Endodermal cell (in vitro differentiated cells): ENCODE measurements at places on chromosomes 4 and X.

- H3K4me3 ChIP-seq = no peak overlapping the region
- H3K27me3 ChIP-seq = no peaks in the 10 kb centered on the region
- no peak for DNase-seq
- H3K27ac ChIP-seq = no peak overlapping the region
- H3K4me1 ChIP-seq = no peaks in the 10 kb centered on the region
These were observed 48.8 kb upstream of the ADAD1 start for GRCh38 chr4:122329876-122330565.

DNA sequence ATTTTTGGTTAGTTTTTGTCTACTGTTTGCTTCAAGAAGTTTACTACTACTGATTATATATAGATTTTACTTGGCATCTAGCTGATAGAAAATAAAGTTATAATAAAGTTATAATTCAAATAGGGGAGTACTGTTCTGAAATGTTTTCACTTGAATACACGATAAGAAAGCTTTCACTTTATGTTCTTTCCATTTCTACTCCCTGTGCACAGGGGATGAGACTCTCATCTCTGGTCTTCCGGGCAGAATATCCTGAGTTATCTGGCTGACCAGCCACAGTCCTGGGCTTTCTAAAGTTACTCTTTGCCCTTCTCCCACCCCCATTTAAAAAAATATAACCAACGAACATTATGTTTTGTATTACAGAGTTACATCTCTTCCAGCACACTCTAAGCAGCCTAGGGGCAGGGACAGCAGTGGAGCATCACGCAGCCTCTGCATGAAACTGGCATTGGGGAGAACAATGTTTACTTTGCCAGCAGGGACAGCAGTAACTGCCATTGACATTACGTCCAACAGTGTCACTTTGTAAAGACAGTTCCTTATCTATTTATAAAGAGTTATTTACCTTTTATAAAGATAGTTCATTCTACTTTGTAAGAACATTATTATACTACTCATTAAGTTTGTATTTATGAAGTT is 64.3 kb downstream of the METTL14 start:
- H3K4me1 ChIP-seq = no peaks in the 10 kb centered on the region
- H3K36me3 ChIP-seq = peaks cover 66% of the 10 kb centered on the region
- no peak overlapping the region for H3K27ac ChIP-seq
- DNase-seq = no peak

GRCh38 chr4:87068583-87069021 is 133.8 kb downstream of the AFF1 start:
- peaks cover 3% of the 10 kb centered on the region for H3K4me1 ChIP-seq
- H3K4me3 ChIP-seq = no peak overlapping the region
- H3K36me3 ChIP-seq = peaks cover 37% of the 10 kb centered on the region
- DNase-seq = no peak
- no peaks in the 10 kb centered on the region for H3K27me3 ChIP-seq
- no peak overlapping the region for H3K27ac ChIP-seq

GRCh38 chr4:122003335-122003734 is 51.5 kb upstream of the TRPC3 start:
- H3K36me3 ChIP-seq = no peaks in the 10 kb centered on the region
- H3K27me3 ChIP-seq = peaks cover 17% of the 10 kb centered on the region
- H3K4me3 ChIP-seq = no peak overlapping the region
- DNase-seq = peak; percentile 86
- no peaks in the 10 kb centered on the region for H3K4me1 ChIP-seq
- H3K27ac ChIP-seq = no peak overlapping the region

- no peaks in the 10 kb centered on the region for H3K4me1 ChIP-seq
- no peaks in the 10 kb centered on the region for H3K27me3 ChIP-seq
- no peak for DNase-seq
- H3K27ac ChIP-seq = no peak overlapping the region
- H3K36me3 ChIP-seq = no peaks in the 10 kb centered on the region
These were observed 244.7 kb downstream of the ENOX2 start for GRCh38 chrX:130658310-130658709.
